ENCODE measurements at places on chromosomes 11 and 22. TPM values are rescaled to one million over a fixed set of nuclear protein-coding genes. Genes with fewer than 3 reads are reported as not detected.

Gene KRTAP5-8
- not detected for total RNA-seq

Gene MS4A6A
- total RNA-seq, result 155 TPM

DNA sequence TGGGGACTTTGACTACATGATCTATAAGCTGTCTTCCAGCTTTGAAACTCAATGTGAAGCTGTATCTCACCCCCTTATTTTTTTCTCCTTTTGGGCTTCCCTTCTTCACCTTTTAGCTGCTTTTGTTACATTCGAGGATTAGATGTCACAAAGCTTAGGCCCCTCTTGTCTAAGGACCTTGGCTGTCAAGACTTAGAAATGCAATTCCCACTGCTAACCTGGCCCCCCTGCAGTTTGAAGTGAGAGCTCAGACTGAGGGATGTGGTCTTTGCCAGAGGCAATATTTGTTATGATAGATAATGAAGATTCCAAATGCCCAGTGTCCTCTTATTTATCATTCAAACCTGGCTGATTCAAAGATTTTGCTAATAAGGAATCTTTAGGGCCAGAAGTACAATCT lies 128.3 kb downstream of the ARL14EP start:
- DNase-seq, result no peak

DNA sequence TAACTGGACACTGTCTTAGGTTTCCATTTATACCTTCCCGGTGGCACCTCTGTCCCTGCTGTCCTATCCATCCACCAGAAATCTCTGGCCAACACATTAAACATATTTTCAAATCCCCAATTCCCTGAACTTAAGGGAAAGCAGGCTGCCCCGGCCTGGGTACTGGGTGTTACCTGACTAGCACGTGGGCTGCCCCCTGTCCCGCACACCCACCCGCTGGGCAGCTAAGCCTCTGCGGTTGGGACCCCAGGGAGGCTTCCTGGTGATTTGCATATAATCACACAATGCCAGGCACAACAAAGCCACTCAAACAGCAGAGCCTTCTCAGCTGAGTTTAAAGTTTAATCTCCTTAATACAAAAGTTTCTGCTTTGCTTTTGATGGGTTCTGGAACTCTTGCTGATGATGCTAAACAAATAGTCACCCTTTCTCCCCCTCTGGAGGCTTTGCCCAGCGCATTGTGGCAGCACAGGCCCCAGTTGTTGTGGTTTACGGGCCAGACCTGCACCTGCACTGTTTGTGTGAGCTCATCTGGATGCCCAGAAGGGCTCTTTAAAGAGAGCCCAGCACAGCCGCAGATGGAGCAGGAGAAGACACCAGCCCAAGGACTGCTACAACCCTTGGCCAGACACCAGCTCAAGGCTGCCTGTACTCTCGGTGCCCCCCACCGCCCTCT lies 59.9 kb upstream of the POU2AF1 start:
- no peak for DNase-seq

- peak; percentile 67 for DNase-seq
Observed at GRCh38 chr22:33000342-33001280, 57.6 kb downstream of the SYN3 start.

DNA sequence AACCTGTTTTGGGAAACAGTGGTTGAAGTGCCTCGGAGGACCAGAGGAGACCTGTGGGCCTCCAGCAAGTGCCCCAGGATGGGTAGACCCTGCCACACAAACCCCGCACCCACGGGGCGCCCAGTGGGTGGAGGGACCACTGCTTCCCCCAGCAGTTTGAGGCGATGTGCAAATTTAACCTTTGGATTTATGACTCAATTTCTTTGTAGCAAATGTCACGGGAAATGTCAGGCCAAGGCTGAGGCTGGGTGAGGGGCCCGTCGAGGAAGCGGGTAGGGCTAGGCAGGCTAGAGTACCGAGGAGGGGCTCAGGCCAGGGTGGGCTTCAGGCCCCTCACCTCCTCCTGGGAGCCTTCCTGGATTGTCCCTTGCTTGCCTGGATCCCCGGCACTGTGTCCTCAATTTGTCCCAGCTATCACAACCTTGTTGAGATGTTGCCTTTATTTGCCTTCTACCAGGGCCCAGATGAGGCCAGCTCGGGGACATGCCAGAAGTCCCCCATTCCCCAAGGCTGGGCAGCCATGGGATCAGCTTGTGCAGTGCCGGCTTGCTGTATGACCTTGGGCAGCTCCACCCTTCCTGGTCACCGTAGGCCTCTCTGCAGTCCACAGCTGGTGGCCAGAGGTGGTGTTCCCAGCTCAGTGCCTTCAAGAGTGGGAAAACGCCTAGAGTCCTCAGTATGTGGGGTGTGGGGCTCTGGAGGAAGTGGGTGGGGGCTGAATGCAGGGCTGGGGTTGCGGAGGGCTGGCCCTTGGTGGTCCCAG lies 39.5 kb upstream of the PRODH start:
- peak; percentile 7 for DNase-seq

All from left cardiac atrium (tissue), 4 donors.